ENCODE measurements at places on chromosomes 2 and 18.

DNA sequence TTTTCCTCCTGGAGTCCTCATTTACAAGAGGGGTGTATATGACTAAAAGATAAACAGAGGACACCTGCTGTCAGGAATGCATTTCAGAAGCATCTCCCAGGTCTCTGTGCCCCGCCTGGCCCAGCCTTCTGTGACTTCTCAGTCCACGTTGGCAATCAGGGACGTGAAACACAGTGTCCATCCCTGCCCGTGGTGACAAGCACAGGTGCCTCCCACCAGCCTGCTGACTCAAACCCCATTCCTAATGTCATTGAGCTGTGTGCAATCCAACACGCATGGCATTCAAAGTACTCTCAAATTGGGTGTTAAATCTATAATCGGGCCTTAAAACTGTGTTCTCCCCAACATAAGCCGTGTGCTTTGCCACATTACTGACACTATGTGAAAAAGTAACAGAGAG is 343.2 kb downstream of the EIPR1 start:
- no peak for DNase-seq

DNA sequence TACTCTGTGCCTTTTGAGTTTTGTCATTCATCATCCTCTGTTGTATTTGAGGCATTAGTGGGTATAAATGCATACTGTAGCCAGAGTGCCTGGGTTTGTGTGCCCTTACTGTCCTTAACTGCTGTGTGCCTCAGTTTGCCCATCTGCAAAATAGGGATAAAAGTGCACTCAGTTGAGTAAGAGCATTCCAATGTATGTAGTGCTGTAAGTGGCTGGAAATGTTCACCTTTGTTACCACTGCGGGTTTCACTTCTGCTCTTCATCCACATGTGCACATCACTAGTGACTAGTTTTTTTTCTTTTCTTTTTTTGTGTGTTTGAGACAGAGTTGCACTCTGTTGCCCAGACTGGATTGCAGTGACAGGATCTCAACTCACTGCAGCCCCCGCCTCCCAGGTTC is 39.9 kb downstream of the PLEKHB2 start:
- no peak for DNase-seq

DNA sequence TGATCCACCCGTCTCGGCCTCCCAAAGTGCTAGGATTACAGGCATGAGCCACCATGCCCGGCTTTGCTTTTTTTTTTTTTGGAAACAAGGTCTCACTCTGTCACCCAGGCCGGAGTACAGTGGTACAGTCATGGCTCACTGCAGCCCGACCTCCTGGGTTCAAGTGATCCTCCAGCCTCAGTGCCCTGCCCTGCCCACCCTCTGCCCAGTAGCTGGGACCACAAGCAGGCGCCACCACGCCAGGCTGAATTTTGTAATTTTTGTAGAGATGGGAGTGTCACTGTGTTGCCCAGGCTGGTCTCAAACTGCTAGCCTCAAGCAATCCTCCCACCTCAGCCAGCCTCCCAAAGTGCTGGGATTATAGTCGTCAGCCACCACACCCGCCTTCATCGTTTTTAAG is 11.6 kb upstream of the PSD4 start:
- no peak for DNase-seq

DNA sequence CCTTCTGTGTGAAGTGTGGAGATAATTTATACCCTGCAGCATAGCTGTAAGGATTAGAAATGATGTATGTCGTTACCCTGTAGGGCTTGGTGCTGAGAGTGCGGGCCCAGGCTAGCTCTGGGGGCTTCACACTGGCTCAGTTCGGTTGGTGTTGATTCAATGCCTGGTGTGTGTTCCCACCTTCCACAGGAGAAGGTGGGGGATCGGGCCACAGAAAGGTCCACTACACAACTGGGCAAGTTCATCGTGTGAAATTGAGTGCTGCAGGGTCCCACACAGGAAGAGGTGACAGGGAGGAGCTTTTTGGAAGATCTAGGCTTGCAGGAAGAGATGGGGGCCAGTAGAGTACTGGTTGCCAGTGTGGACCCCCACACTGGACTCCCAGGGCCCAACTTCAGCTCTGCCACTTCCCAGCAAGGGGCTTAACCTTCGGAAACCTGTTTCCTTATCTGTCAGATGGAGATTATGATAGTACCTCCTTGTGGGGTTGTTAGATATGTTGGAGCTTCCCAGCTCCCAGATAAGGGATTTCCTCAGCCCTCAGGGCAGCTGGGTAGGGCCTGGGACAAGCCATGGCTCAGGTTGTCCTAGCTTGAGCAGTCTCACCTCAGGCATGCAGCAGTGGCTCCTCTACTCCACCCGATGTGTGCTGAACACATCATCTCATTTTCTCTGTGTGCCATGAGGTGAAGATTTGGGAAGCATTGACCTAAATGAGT is 71.5 kb downstream of the TMEM247 start:
- no peak for DNase-seq

DNA sequence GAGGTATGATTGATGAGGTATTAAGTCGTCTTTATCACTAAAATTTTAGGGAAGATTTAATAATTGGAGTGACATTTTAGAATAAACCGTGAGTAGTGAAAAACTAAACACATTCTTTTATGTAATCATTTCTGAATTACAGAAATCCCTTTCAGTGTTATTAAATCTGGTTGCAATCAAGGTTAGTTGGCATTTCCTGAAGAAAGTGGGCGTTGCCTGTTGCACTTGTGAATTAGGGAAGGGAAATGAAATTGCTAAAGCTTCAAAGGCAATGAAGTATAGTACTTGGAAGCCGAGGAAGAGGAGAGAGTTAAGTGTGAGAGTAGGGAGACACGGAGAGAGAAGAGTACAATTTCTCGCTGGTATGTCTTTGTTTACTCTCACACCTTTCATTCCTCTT is 274.5 kb downstream of the SLC8A1 start:
- no peak for DNase-seq

GRCh38 chr18:67589325-67589724 is 72.8 kb upstream of the DSEL start:
- no peak for DNase-seq

- no peak for DNase-seq
Measured at GRCh38 chr18:36041146-36041545, 26.2 kb downstream of the RPRD1A start.

GRCh38 chr2:101972621-101973434 is 18.9 kb upstream of the IL1R2 start:
- no peak for DNase-seq

GRCh38 chr2:122635686-122636085 is 880.2 kb downstream of the TSN start:
- no peak for DNase-seq

DNA sequence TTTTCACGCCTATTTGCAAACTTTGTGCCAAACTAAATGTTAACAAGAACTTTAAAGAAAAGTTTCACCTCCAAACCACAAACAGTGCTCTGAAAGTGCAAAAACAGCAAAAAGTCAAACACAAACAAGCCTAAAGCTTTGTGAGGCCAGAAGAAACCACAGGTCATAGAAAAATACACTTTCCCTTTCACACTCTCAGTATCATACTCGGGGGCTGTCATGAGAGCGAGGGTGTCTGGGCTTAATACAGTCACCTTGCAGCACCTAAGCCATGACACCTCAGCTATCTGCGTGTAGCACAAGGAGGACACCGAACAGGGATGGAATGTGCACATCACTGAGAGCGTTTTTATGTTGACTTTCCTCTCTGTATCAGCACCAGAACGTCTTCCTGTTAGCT is 26.6 kb upstream of the SEH1L start:
- DNase-seq: no peak

DNA sequence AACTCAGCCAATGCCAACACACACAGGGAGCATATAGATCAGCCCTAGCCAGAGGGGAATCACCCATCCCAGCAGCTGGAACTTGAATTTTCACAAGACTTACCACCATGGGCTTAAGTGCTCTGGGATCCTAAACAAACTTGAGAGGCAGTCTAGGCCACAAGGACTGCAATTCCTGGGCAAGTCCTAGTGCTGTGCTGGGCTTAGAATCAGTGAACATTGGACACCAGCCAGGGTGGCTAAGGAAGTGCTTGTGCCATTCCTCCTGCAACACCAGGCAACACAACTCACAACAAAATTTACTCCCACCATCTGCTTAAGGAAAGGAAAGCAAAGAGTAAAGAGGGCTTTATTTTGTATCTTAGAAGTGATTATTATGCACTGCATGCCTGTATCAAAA is 38.9 kb downstream of the SRD5A2 start:
- DNase-seq: no peak

DNA sequence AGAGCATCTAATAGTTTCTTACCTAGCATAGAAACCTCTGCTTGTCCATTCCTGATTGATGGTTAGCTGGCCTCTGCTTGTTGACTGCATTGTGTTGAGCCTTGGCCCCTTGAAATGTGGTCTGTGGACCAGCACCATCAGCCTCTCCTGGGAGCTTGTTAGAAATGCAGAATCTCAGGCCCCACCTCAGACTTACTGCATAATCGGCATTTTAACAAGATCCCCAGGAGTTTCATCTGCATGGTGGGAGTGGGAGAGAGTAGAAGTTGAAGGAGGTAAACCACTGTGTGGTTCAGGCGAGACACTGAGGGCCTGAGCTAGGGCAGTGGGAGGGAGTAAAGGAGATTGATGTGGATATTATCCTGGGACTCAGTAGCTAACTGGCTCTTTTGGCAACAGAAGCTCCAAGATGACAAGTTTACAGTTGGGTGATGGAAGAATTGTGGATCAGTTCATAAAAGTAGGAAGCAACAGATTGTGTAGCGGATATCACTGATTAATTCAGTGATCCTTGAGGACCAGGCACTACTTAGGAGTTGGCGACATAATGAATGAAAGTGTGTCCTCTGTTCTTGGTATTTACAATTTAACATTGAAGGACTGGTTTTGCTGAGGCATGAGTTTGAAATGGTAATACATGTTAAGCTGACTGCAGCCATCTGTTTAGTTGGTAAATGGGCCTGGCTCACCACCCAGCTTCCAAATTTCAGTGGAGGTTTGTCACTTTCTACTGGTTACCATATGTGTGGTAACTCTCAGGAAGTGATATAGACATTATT is 20.9 kb downstream of the PHLPP1 start:
- no peak for DNase-seq

GRCh38 chr2:46075848-46076247 is 221.4 kb upstream of the EPAS1 start:
- DNase-seq: no peak

DNA sequence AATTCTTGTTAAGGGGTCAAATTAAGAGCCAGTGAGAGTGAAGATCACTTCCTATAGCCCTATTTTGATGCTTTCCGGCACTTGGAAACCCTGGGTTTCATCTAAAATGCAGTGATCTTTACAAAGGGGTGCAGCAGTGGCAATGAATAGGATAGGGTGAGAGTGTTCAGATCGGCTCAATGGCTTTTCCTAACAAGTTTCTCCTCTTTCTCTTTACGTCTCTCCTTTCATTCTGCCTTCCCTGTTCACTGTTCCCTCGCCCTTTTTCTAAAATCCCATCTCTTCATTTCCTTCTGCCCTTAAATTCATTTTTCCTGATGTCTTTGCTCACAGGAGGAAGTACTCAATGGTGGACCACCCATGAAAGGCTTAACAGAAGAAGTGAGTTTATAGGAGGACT is 86.0 kb downstream of the CTIF start:
- DNase-seq: no peak

DNA sequence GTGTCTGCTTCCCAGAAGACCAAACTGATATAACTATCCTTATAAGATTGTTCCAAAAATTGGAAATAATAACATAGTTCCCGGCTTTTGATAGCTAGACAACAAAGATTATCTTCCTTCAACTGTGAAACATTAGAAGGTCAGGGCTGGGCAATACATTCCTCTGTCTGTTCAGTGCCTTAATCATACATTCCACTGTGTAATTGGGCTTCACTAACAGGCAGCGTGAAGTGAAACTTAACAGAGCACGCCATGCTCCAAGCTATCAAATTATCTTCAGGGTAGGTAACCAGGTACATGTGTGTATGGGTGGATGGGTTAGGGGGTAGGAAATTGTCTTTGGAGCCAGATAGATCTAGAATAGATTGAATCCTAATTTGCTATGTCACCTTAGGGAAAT is 23.5 kb upstream of the ARL5A start:
- no peak for DNase-seq

GRCh38 chr2:21646345-21646744 is 522.6 kb downstream of the TDRD15 start:
- no peak for DNase-seq

- DNase-seq: no peak
Measured at GRCh38 chr2:43041661-43042360, 184.6 kb downstream of the ZFP36L2 start.

GRCh38 chr2:238094438-238095022 is 5.6 kb upstream of the ESPNL start:
- no peak for DNase-seq

- no peak for DNase-seq
Measured at GRCh38 chr2:189146553-189146952, 33.0 kb downstream of the COL5A2 start.

GRCh38 chr2:142531377-142531776 is 346.1 kb upstream of the KYNU start:
- DNase-seq: no peak

- peak; percentile 20 for DNase-seq
Measured at GRCh38 chr2:175167076-175167791, 769 bp downstream of the ATF2 start.

DNA sequence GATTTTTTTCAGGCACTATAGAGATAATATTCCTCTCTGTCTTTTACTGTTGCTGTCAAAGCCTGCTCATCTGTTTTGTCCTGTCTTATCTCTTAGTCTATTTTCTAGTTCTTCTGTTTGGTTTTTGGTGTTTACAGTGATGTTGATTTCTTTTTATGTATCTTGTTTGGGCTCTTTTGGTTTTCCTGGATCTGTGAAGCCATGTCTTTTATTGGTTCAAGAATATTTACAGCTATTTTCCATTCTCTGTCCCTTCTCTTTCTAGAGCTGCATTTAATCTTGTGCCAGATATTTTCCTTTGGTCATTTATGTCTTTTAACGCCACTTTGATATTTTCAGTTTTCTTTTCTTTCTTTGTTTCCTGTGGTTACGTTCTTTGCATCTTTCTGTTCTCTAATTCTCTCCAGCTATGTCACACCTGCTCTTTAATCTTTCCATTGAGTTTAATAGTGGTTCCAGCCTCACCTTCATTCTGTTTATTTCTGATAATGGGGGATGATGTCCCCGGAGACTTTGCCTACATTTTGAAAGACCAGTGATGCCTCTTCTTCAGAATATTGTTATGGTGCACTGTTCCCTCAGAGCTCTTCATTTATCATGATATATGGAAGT is 32.0 kb downstream of the SMCHD1 start:
- no peak for DNase-seq

DNA sequence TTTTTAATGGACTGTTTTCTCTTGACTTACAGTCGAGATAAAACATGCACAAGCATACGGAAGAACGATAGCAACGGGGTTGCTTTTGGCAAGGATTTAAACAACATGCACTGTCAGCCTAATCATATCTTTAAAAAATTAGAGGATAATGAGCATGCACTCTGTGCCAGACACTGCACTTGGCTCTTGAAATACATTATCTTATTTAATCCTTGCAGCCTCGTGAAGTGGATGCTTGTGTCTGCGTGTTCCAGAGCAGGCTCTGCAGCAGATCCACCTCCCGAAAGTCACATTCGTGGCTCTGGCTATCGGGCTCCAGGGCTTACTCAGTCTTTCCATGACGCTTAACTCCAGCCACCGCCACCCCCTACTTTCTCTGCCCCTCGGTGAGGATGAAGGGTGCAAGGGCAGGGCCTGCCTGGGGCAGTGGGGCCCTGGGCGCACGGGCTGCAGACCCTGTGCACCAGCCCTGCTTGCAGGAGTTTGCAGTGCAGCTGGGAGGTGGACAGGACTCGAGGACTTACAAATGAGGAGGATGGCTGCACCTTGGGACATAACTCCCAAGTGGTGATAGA is 61.7 kb downstream of the ACKR3 start:
- DNase-seq: no peak

All from NCI-H1092 (cell line).